ENCODE measurements at places on chromosomes 3 and 15.

- no peak for DNase-seq
Observed at GRCh38 chr15:60535265-60535664, 56.3 kb upstream of the ICE2 start.

GRCh38 chr15:76378691-76379090, 42.1 kb downstream of the ISL2 start:
- no peak for DNase-seq

- no peak for DNase-seq
Observed at GRCh38 chr3:70990185-70990584, 593.3 kb downstream of the FOXP1 start.

DNA sequence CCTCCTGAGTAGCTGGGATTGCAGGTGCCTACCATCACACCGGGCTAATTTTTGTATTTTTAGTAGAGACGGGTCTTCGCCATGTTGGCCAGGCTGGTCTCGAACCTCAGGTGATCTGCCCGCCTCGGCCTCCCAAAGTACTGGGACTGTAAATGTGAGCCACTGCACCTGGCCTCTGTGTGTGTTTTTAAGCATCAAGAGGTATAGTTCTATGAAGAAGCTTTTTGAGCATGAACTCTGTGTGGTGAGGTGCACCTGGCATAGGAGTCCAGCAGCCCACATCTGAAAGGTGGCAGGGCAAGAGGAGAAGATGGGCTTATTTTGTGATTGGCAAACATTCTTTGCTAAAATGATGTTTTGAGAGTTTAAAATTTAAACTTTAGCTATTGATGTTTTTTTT, 118.0 kb downstream of the DGKG start:
- DNase-seq, result no peak

DNA sequence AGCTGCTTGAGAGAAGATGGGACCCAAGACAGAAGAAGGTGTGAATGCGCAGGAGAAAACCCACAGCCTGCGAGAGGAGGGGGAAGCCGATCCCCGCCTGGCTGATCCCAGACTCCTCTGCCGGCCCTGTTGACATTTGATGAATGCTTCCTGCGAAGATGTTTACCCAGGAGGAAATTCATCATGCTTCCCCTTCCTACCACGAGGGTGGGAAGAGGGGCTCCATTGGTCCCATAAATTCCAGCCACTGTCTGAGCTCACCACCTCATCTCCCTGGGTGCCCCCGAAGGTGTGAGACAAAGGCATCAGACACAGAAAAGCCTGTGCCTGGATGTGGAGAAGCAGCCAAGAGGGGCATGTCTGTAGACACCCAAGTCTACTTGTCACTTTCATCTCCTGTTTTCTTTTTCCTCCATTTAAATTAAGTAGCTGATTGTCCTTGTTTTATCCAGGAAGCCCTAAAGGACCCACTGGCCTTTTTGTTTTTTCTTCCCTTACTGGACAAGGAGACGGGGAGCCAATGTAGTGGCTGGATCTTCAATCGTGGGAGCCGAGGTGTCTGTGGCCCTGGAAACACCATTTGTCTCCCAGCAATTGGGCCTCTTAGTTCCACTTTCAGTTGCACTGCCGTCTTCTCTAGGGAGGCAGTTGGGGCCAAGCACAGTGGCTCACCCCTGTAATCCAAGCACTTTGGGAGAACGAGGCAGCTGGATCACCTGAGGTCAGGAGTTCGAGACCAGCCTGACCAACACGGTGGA, 95.3 kb upstream of the HES1 start:
- no peak for DNase-seq

DNA sequence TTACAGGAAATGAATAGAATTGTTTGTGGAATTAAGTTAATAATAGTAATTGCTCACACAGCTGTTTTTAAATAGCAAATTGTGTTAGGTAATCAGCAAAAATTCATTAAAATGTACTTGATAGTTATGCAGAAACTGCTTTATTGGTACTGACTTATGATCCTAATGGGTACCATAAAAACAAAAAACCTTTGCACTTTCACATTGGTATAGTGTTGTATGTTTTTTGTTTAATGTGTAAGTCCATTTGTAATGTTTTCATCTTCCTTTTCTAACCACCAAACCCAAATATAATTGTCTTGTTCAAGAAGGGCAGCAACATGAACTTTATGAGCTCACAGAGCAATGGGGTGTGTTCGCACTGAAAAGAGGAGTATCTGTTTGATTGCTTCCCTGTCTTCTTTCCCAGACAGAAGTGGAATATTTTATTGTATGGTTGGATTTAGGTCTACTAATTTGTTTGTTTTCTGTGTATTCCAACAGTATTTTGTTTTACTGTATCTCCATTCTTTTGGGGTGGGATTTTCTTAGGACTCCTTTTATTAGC, 135.8 kb downstream of the TCF12 start:
- DNase-seq, result no peak
